Body of pancreas (tissue), 4 donors: ENCODE measurements at places on chromosomes 12 and 14. TPM values are rescaled to one million over a fixed set of nuclear protein-coding genes. Genes with fewer than 3 reads are reported as not detected.

GRCh38 chr14:86858031-86858430, 1135.0 kb downstream of the GALC start:
- H3K4me1 ChIP-seq, result no peaks in the 10 kb centered on the region
- no peak for DNase-seq
- H3K27me3 ChIP-seq, result no peaks in the 10 kb centered on the region
- no peak overlapping the region for H3K27ac ChIP-seq
- no peaks in the 10 kb centered on the region for H3K36me3 ChIP-seq
- H3K4me3 ChIP-seq, result no peak overlapping the region

- H3K27me3 ChIP-seq, result no peaks in the 10 kb centered on the region
- H3K4me1 ChIP-seq, result peaks cover 46% of the 10 kb centered on the region
- H3K27ac ChIP-seq, result peak overlapping the region; percentile 94
- H3K36me3 ChIP-seq, result no peaks in the 10 kb centered on the region
- DNase-seq, result peak; percentile 56
Measured at GRCh38 chr12:47819138-47819895, 386 bp downstream of the HDAC7 start.

DNA sequence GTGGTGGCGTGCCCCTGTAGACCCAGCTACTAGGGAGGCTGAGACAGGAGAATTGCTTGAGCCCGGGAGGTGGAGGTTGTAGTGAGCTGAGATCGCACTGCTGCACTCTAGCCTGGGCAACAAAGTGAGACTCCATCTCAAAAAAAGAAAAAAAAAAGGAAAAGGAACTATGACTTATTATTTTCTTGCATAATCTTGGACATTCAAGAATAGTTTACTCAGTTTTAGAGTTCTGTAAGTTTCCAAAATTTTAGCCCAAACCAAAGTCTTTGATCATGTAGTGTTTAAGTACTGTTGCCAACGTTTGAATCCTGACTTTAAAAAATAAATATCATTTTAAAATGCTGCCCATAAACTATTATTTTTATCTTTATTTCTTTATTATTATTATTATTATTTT, 6.2 kb downstream of the PSMA6 start:
- H3K27me3 ChIP-seq, result no peaks in the 10 kb centered on the region
- H3K4me3 ChIP-seq, result no peak overlapping the region
- peaks cover 46% of the 10 kb centered on the region for H3K4me1 ChIP-seq

GRCh38 chr12:52341066-52341580, 19.9 kb upstream of the KRT83 start:
- no peaks in the 10 kb centered on the region for H3K27me3 ChIP-seq
- no peaks in the 10 kb centered on the region for H3K36me3 ChIP-seq
- H3K27ac ChIP-seq, result no peak overlapping the region

DNA sequence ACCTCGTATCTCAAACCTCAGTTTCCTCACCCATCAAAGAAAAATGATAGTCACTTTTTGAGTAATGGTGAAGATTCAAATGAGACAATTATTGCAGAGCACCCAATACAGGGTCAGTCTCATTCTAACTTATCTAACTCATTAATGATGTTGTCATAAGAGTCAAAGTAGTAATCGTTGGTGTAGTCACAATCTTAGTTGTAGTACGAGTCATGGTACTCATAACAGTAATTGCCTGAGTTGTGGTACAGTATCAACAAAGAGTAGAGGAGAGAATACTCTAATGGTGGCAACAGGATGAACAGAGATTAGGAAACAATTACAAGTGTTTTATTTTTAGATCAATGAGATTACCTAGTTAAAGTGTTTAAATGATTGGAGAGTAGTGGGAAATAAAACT, 93.6 kb upstream of the TMTC2 start:
- H3K27me3 ChIP-seq, result no peaks in the 10 kb centered on the region
- peaks cover 5% of the 10 kb centered on the region for H3K4me1 ChIP-seq
- no peak overlapping the region for H3K4me3 ChIP-seq
- no peak overlapping the region for H3K27ac ChIP-seq
- no peak for DNase-seq

DNA sequence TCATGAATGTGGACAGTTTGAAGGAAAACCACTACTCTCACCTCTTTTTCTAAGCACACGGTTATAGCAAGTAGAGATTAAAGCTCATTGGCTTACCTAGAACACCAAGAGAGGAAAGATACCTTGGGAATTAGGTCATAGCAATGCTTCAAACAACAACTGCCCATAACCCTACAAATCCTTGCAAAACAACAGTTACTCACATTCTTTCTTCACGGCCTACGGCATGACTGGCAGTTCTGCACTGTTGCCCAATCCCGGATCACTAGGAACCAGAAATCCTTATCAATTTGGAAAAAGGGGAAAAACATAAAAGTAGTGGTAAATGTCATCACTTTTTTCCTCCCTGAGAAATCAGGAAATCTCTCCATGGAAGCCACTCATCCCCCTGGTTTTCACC, 9.6 kb upstream of the ISM2 start:
- no peaks in the 10 kb centered on the region for H3K27me3 ChIP-seq
- no peak for DNase-seq
- H3K4me1 ChIP-seq, result no peaks in the 10 kb centered on the region
- no peaks in the 10 kb centered on the region for H3K36me3 ChIP-seq
- H3K4me3 ChIP-seq, result no peak overlapping the region

DNA sequence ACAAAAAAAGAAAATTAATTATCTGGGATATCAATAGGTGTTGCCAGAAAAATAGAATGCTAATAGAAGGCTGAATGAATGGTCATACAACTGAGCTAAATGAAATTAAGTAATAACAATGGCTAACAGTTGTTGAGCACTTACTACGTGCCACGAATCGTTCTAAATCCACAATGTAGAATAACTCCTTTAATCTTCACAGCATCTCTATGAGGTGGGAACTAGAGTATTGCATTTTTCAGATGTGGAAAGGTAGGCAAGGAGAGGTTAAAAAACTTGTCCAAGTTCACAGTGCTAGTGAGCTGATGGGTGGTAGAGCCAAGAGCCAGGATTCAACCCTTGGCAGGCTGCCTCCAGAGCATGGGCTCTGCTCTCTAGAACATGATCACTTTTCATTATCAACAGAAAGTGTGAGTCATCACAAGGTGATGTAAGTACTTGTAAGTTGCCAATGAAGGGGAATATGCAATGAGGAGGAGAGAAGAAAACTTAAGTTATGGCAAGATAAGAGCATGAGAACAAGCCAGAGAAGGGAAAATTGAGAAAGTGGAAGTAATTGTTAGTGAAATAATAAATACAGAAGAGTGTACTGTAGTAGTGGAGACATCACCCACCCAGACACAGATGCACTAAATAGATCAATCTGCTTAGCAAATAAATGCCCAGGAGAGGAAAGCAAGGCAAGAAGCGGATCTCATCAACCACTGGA, 122.1 kb downstream of the PRKD1 start:
- peak; percentile 73 for DNase-seq
- no peak overlapping the region for H3K4me3 ChIP-seq
- no peaks in the 10 kb centered on the region for H3K27me3 ChIP-seq
- no peaks in the 10 kb centered on the region for H3K36me3 ChIP-seq
- peaks cover 34% of the 10 kb centered on the region for H3K4me1 ChIP-seq

- H3K27ac ChIP-seq, result no peak overlapping the region
- no peaks in the 10 kb centered on the region for H3K27me3 ChIP-seq
- no peaks in the 10 kb centered on the region for H3K36me3 ChIP-seq
- no peaks in the 10 kb centered on the region for H3K4me1 ChIP-seq
Measured at GRCh38 chr12:61870658-61871484, 389.3 kb upstream of the USP15 start.

GRCh38 chr12:61138415-61138759, 1121.8 kb upstream of the USP15 start:
- no peaks in the 10 kb centered on the region for H3K4me1 ChIP-seq
- no peaks in the 10 kb centered on the region for H3K27me3 ChIP-seq
- H3K27ac ChIP-seq, result no peak overlapping the region

DNA sequence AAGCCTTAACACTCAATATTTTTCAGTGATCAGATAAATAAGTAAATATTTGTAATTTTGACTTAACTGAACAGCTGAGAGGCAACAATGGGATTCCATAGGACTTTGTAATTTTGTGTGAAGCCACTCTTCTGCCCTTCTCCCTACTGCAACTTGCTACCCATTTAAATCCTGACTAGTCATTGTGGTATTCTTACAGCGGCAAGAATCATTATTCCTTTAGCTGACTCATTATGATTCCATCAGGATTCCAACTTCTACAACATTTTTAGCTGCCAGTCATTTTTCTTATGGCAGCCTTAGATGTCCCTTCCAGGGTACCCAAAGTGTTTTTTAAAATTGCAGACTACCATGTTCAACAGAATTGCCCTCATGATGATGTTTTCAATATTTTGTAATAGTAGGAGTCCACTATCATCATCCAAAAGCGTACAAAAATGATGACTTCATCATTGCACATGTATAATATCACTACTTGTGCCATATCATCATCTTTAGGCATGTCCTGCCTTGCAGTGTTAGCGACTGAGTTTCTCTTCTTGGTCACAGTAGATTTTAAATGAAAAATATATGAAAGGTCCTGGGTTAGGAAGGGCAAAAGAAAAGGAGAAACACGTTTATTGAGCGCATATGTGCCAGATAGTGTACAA, 5.1 kb upstream of the MAGOHB start:
- H3K27me3 ChIP-seq, result no peaks in the 10 kb centered on the region
- no peaks in the 10 kb centered on the region for H3K36me3 ChIP-seq
- H3K27ac ChIP-seq, result no peak overlapping the region
- H3K4me1 ChIP-seq, result no peaks in the 10 kb centered on the region

DNA sequence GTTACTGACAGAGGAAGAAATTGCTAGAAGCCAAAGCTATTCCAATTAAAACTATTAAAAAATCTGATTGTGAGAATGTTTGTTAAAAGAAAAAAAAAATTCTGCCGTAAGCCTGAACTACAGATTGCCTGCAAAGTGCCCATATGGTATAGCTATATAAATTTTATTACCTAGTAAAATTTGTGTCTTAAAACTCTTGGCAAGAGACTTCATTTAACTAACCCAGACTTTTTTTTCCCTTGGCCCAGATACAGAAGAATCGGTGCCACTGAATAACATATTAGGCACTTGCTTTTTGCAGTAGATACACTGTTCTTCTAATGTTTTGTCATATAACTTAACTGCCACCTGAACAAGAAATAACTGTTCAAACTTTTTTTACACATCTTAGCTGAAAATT, 125.5 kb downstream of the RPS29 start:
- no peaks in the 10 kb centered on the region for H3K36me3 ChIP-seq
- no peak overlapping the region for H3K4me3 ChIP-seq

- no peaks in the 10 kb centered on the region for H3K36me3 ChIP-seq
- peak; percentile 41 for DNase-seq
- H3K27me3 ChIP-seq, result no peaks in the 10 kb centered on the region
- peaks cover 18% of the 10 kb centered on the region for H3K4me1 ChIP-seq
- peak overlapping the region; percentile 45 for H3K27ac ChIP-seq
Measured at GRCh38 chr12:1796515-1797010, 23.8 kb upstream of the LRTM2 start.

GRCh38 chr14:62001963-62002362, 239.7 kb downstream of the SNAPC1 start:
- H3K4me1 ChIP-seq, result no peaks in the 10 kb centered on the region
- H3K27me3 ChIP-seq, result no peaks in the 10 kb centered on the region
- H3K36me3 ChIP-seq, result no peaks in the 10 kb centered on the region
- H3K4me3 ChIP-seq, result no peak overlapping the region
- H3K27ac ChIP-seq, result no peak overlapping the region

DNA sequence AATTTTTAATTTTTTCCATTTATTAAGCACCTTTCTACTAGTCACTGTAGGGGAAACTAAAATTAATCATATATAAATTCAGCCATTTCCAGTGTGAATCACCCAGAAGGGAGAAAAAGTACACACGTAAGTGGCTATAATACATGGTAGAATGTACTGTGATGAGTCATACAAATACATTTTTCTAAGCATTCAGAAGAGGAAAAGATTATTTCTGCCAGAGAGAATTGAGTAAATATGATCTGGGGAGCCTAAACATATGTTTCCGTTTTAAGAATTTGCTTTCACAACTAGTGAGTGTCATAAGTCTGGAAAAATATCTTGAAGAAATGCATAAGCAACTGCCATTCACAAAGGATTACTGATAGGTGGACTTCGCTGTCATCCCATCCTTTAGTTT, 102.8 kb downstream of the TGFB3 start:
- H3K4me3 ChIP-seq, result no peak overlapping the region
- H3K36me3 ChIP-seq, result no peaks in the 10 kb centered on the region
- H3K27ac ChIP-seq, result no peak overlapping the region

- no peaks in the 10 kb centered on the region for H3K4me1 ChIP-seq
- no peak overlapping the region for H3K27ac ChIP-seq
- DNase-seq, result no peak
- peaks cover 24% of the 10 kb centered on the region for H3K36me3 ChIP-seq
- no peak overlapping the region for H3K4me3 ChIP-seq
Measured at GRCh38 chr14:100350986-100351385, 27.8 kb downstream of the SLC25A47 start.

DNA sequence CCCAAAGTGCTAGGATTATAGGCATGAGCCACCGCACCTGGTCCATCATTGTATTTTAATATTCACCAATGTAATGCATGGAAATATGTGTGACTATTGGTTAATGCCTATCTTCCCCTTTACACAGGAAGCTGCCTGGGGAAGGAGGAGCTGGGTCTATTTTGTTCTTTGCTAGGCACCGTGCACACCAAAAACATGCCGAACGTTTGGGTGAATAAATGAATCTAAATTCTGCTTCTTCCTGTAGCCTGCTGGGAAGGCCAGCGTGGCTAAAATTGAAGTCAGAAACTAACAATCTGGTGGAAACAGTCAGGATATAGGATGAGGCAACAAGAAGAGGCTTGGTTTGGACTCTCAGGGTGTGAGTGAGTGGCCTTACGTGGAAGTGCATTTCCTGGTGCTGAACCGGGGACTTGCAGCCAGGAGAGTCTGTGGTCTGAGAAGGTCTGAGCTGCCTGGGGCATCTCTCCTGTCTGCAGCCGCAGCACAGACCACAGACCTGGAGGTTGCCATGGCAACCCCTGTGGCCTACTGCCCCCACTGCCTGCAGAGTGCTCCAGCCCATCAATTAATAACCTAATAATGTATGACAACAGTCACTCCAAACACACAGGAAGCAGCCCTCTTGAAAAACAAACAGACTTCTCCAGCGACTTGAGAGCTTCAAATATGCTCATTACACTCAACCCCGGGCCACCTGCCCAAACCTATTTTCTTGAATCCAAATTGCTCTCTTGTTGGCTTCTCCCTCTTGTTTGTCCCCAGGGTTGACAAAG, 5.5 kb upstream of the GPR68 start:
- peaks cover 13% of the 10 kb centered on the region for H3K4me1 ChIP-seq
- no peak overlapping the region for H3K4me3 ChIP-seq

CLEC2A gene
- total RNA-seq, result not detected

GLT1D1 gene
- total RNA-seq, result not detected

FOXN4 gene
- total RNA-seq, result not detected
